ENCODE measurements at places on chromosomes 2 and 18. TPM values are rescaled to one million over a fixed set of nuclear protein-coding genes. Genes with fewer than 3 reads are reported as not detected.

FN1 gene
- 0.16 TPM for total RNA-seq

DNA sequence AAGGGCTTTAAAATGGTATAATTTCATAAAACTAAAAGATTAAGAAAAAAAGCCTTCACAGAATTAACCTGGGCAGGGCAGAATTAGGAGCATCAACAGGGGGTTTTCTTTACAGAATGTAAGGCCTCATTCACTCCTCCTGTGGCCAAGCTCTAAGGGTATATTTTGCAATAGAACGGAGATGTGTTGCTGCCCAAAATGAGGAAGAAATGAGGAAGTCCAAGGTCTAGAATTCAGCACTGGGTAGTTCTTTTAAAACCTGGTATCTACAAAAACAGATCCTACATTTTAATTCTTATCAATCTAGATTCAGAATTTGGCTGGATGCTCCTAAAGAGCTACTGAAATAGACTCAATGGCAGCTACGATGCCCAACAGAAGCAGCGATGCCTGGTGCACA, 101.8 kb downstream of the AKAIN1 start:
- DNase-seq = no peak

LHCGR gene
- total RNA-seq = not detected

- DNase-seq = no peak
Measured at GRCh38 chr18:24586662-24587360, 126.4 kb downstream of the HRH4 start.

All from activated naive CD4-positive, alpha-beta T cell treated with anti-CD3 and anti-CD28 coated beads, Interleukin-2, amount 50 U/mL, for 72 hours (primary cell).